Astrocyte (in vitro differentiated cells and primary cell): ENCODE measurements at places on chromosomes 12 and 14. TPM values are rescaled to one million over a fixed set of nuclear protein-coding genes. Genes with fewer than 3 reads are reported as not detected.

The EML5 gene
- 0.05 and 0.07 TPM in 2 replicates for total RNA-seq

The GARIN6 gene
- total RNA-seq, result not detected in 2 replicates

The PTPRQ gene
- total RNA-seq, result 0.18 TPM in 1 of 2 replicates, not detected in the other

The SERPINA12 gene
- not detected in 2 replicates for total RNA-seq

The C1QL4 gene
- 0.09 TPM in 1 of 2 replicates, not detected in the other for total RNA-seq

The SLC35E3 gene
- total RNA-seq, result 10.0 and 14.6 TPM in 2 replicates

The KRT85 gene
- not detected in 2 replicates for total RNA-seq

GRCh38 chr14:78091361-78091760, 78.8 kb upstream of the NRXN3 start:
- H3K27me3 ChIP-seq, result no peaks in the 10 kb centered on the region
- no peak overlapping the region for H3K27ac ChIP-seq
- H3K4me1 ChIP-seq, result no peaks in the 10 kb centered on the region

DNA sequence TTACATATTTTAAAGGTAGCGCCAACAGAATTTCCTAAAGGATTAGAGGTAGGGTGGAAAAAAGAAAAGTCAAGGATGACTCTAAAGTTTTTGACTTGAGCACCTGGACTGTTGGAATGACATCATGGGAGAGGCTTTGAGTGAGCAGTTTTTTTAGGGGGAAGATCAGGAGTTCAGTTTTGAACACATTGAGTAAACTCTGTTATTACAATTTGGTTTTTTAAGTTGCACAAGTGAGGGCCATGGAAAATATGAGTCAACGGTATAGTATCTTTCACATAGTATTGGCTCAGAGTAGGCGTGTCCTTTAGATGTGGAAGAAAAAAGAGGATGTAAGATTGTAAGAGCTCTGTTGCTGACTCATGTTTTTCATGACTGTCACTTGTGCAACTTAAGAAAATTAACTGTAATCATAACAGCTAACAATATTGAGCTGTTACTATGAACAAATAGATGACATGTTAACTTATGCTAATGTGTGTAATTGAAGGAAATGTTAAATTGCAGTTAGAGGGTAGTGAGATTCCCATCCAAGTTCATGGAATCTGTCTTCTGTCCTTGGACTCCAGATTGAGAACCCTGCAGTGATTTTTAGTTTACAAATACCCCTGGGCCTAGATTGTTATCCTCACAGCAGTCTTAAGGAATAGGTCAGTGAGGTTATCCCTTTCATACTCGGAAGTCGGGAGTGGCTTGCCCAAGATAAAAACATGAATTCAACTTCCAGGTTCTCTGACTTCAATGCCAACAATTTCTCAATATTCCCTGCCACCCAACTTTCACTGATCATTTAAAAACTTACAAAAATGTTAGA, 48.2 kb upstream of the ATP2B1 start:
- peak; percentile 98 for DNase-seq
- no peaks in the 10 kb centered on the region for H3K36me3 ChIP-seq
- H3K4me1 ChIP-seq, result peaks cover 8% of the 10 kb centered on the region
- no peaks in the 10 kb centered on the region for H3K27me3 ChIP-seq
- H3K27ac ChIP-seq, result peak overlapping the region; percentile 61

DNA sequence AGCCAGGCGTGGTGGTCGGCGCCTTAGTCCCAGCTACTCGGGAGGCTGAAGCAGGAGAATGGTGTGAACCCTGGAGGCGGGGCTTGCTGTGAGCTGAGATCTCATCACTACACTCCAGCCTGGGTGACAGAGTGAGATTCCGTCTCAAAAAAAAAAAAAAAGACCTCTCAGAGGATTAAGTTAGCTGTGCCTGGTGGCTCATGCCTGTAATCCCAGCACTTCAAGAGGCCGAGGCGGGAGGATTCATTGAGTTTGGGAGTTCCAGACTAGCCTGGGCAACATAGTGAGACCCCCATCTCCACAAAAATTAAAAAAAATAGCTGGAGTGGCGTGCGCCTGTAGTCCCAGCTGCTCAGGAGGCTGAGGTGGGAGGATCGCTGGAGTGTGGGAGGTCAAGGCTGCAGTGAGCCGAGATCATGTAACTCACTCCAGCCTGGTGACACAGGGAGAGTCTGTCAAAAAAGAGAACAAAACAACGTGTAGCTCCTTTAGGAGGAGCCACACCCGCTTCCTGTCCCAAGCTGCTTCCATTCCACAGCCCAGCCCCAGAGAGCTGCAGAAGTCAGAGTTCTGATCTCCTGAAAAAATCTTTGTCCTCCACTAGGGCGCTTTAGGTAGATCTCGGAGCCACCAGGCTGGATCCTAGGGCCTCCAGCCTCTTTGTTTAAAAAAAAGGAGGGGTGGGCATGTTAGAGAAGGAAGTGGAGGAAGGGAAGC, 11.5 kb upstream of the ULK1 start:
- H3K27me3 ChIP-seq, result no peaks in the 10 kb centered on the region
- H3K4me1 ChIP-seq, result no peaks in the 10 kb centered on the region
- H3K4me3 ChIP-seq, result no peak overlapping the region
- no peak overlapping the region for H3K27ac ChIP-seq

DNA sequence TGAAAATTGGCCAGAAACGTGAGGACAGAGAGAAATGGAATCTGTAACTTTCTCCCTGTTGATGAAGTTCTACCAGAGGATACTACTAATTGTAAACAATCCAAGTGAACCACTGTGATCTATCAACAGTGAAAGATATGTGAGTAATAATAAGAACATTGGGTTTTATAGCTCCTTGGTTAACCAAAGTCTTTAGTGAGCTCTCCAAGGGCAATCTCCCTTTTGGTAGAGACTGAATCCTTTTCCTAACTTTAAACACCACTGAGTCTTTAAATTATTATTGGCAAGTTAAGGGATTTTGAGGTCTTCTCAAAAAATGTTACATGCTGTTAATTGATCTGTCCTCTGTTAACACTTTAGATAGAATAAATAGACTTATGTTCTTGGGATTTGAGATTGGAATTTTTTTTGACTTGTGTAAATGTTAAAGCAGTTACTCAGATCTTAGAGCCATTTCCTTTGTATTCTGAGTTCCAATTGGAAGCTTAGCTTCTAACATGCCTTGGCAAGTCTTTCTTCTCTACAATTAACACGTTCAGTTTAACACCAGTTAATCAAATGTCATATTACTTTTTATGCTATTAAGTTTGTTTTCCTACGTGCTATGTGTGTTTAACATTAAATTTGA, 338.2 kb upstream of the DDHD1 start:
- DNase-seq, result peak; percentile 42
- no peaks in the 10 kb centered on the region for H3K4me1 ChIP-seq
- no peak overlapping the region for H3K4me3 ChIP-seq

- H3K36me3 ChIP-seq, result no peaks in the 10 kb centered on the region
- H3K27ac ChIP-seq, result no peak overlapping the region
These were observed 1.7 kb downstream of the RDH16 start for GRCh38 chr12:56955631-56956256.

DNA sequence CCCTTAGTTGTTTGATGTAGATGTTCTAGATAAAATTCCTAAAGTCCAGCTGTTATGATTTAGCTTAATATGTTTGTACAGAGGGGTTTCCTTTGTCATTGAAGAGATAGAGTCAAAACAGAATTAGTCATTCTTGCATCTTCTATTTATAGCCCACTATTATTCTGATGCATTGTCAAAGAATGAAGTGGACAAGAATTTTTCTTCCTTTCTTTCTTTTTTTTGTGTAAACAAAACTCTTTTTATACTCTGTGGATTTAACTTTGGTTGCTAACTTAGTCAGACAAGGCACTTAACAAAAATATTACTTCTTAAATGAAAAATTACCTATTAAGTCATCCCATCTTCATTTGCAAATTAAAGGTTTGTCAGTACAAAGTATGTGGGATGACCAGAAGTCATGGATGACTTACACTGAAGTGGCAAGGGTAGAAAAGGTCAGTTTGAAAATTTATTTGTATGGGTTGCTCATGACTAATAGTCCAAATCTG, 215.6 kb upstream of the DDHD1 start:
- H3K4me3 ChIP-seq, result no peak overlapping the region
- DNase-seq, result peak; percentile 91
- H3K27me3 ChIP-seq, result no peaks in the 10 kb centered on the region
- peaks cover 32% of the 10 kb centered on the region for H3K4me1 ChIP-seq

GRCh38 chr14:89607453-89607852, 190.4 kb upstream of the FOXN3 start:
- H3K27ac ChIP-seq, result no peak overlapping the region
- H3K27me3 ChIP-seq, result no peaks in the 10 kb centered on the region
- no peaks in the 10 kb centered on the region for H3K36me3 ChIP-seq
- H3K4me3 ChIP-seq, result no peak overlapping the region
- H3K4me1 ChIP-seq, result no peaks in the 10 kb centered on the region
- DNase-seq, result peak; percentile 35

- H3K4me1 ChIP-seq, result peaks cover 16% of the 10 kb centered on the region
- peak overlapping the region; percentile 69 for H3K27ac ChIP-seq
- H3K36me3 ChIP-seq, result no peaks in the 10 kb centered on the region
- DNase-seq, result peak; percentile 96
- H3K4me3 ChIP-seq, result no peak overlapping the region
These were observed 96.0 kb upstream of the NEDD1 start for GRCh38 chr12:96811083-96811482.

DNA sequence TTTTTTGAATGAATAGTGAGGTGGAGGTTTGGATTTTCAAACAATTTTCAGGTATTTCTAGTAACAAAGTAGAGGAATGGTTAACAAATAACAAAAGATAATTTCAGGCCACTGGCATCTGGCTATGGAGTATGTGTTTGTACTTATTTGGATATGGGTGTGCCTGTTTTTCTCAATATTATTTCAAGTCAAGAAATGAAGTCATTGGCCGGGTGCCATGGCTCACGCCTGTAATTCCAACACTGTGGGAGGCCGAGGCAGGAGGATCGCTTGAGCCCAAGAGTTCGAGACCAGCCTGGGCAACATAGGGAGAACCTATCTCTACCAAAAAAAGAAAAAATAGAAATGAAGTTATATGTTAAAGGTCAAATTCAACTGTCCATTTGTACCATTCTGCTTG, 13.9 kb downstream of the SLC35E3 start:
- no peak for DNase-seq
- H3K4me3 ChIP-seq, result no peak overlapping the region
- peaks cover 28% of the 10 kb centered on the region for H3K36me3 ChIP-seq
- H3K27me3 ChIP-seq, result no peaks in the 10 kb centered on the region
- H3K27ac ChIP-seq, result no peak overlapping the region
- H3K4me1 ChIP-seq, result no peaks in the 10 kb centered on the region

DNA sequence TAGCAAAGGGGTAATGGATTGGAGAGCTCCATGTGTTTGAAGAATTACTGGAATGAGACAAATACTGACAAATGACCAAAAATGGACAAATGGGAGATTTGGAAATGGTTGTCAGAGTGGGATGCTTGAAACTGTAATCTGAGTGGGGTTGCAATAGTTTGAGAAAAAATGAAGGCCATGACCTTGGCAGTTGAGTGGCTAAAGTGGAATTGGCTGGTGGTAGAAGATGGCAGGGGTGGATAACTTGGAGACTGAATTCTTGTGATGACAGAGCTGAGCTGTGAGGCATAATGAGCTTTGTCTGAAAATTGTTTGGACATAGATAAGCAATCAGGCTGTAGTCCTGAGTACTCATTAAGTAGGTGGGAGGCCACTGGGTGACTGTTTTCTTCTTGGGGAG, 222.5 kb upstream of the PRICKLE1 start:
- no peaks in the 10 kb centered on the region for H3K27me3 ChIP-seq
- no peak overlapping the region for H3K4me3 ChIP-seq
- H3K4me1 ChIP-seq, result peaks cover 12% of the 10 kb centered on the region
- H3K36me3 ChIP-seq, result no peaks in the 10 kb centered on the region
- peak; percentile 63 for DNase-seq
- no peak overlapping the region for H3K27ac ChIP-seq

- no peak for DNase-seq
- no peaks in the 10 kb centered on the region for H3K36me3 ChIP-seq
- no peak overlapping the region for H3K4me3 ChIP-seq
- H3K27ac ChIP-seq, result no peak overlapping the region
- H3K27me3 ChIP-seq, result no peaks in the 10 kb centered on the region
These were observed 366.1 kb upstream of the TMPO start for GRCh38 chr12:98149270-98149669.

GRCh38 chr12:42921741-42922504, 332.4 kb upstream of the PRICKLE1 start:
- DNase-seq, result peak; percentile 79
- H3K27me3 ChIP-seq, result no peaks in the 10 kb centered on the region
- H3K4me3 ChIP-seq, result no peak overlapping the region
- H3K27ac ChIP-seq, result no peak overlapping the region
- H3K4me1 ChIP-seq, result no peaks in the 10 kb centered on the region
- no peaks in the 10 kb centered on the region for H3K36me3 ChIP-seq

DNA sequence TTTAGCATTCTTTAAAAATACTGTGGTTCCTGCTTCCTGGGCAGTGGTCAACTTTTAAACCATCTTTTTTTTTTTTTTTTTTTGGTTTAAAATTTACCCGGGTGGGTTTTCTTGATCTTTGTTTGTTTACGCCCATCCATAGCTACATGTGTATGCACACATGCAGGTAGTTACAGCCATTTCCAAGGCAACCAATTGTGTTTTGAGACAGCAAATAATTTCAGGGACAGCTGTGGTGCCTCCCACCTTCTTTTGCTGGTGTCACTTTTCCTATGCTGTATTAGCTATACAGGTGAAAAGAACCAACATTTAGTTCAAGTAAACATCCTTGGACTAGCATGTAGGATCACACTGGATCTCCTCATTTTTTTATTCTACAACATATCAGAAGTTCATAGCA, 52.0 kb upstream of the PSMA6 start:
- H3K4me3 ChIP-seq, result no peak overlapping the region
- no peak overlapping the region for H3K27ac ChIP-seq
- no peaks in the 10 kb centered on the region for H3K27me3 ChIP-seq
- H3K4me1 ChIP-seq, result no peaks in the 10 kb centered on the region
- DNase-seq, result no peak
- no peaks in the 10 kb centered on the region for H3K36me3 ChIP-seq

DNA sequence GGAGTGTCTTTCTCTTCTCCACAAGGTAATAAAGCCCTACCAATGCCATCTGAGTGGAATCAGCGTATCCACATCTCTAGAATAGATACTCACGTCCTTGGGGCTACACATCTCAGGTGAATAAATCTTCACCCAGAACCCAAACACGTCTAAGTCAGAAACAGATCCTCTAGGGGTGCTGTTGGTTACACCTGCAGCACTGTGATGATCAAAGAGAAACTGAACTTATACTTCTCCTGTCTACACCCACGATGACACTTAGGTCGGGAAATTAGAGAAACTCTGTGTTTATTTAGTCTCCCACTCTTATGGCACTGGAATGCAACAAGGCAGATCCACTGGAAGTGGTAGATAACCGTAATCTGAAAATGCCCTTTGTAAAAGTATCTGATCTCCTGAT, 46.2 kb downstream of the WIF1 start:
- H3K36me3 ChIP-seq, result no peaks in the 10 kb centered on the region
- H3K27ac ChIP-seq, result no peak overlapping the region
- H3K4me3 ChIP-seq, result no peak overlapping the region

DNA sequence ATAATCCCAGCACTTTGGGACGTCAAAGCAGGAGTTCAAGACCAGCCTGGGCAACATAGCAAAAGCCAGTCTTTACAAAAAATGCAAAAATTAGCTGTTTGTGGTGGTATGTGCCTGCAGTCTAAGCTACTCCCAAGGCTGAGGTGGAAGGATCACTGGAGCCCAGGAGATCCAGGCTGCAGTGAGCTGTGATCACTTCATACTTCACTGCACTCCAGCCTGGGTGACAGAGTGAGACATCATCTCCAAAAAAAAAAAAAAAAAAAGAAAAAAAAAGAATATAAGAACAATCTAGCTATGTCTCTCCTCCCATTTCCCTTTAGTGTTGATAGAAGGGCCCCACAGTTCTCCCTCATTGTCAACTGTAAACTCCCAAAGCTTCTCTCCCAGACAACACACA, 3.5 kb upstream of the BCAT1 start:
- DNase-seq, result no peak
- no peaks in the 10 kb centered on the region for H3K36me3 ChIP-seq
- peaks cover 6% of the 10 kb centered on the region for H3K4me1 ChIP-seq
- no peak overlapping the region for H3K4me3 ChIP-seq
- no peak overlapping the region for H3K27ac ChIP-seq
- H3K27me3 ChIP-seq, result no peaks in the 10 kb centered on the region

- H3K4me3 ChIP-seq, result no peak overlapping the region
- peaks cover 26% of the 10 kb centered on the region for H3K4me1 ChIP-seq
These were observed 86.5 kb downstream of the SLC25A47 start for GRCh38 chr14:100409651-100410050.
